Fibroblast of skin of abdomen (primary cell): ENCODE measurements at places on chromosomes 4 and X.
A peak's percentile ranks its signal among the peaks of the same experiment; 100 is the strongest.

DNA sequence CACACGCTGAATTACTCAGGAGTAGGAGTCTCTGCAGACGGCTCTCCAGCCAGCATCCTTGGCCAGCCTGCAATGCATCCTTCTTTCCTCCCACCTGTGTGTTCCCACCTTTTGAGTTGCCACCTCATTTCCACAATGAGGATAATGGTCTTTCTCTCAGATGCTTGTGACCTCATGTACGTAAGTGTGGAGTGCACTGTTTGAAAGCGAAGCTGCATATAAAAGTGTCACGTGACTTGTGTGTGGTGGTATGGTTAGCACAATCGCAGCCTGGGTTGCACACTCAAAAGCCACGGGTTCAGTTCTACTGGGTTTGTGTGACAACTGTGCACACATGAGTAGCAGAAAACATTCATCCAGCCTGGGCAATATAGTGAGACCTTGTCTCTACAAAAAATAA is 12.0 kb upstream of the MFAP3L start:
- no peak for DNase-seq

DNA sequence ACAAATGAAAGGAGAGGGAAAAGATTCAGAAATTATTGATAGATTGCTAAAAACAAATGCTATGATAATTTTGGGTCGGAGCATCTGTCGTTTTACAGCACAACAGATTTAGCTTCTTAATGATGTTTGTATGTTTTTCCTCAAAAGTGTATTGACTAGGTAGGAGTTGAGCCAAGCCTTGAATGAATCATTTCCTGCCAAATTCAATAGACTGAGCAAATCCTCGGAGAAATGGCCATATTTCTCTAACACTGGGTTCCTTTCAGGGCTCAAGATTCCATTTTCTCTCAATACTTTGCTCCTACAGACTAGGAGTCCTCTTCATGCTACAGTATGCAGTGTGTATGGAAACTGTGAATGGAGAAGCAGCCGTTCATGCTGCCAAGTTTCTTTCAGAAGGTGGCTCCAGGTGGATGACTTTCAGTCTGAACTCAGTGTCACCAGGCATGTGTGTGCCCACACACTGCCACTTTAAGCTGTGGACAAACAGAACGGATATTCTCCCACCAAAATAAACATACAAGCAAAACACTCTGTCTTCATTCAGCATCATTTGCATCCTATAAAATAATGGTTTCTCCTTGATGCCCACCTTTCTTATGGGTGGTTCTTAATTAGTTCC is 146.0 kb downstream of the TBL1X start:
- peak; percentile 9 for DNase-seq

- peak; percentile 62 for DNase-seq
Observed at GRCh38 chr4:43277003-43277402, 384.5 kb downstream of the GRXCR1 start.

- no peak for DNase-seq
Observed at GRCh38 chrX:16103625-16104024, 19.7 kb upstream of the GRPR start.

- no peak for DNase-seq
Observed at GRCh38 chrX:10395179-10395578, 225.2 kb downstream of the MID1 start.

GRCh38 chr4:156778606-156779005 is 193.0 kb downstream of the PDGFC start:
- peak; percentile 69 for DNase-seq

DNA sequence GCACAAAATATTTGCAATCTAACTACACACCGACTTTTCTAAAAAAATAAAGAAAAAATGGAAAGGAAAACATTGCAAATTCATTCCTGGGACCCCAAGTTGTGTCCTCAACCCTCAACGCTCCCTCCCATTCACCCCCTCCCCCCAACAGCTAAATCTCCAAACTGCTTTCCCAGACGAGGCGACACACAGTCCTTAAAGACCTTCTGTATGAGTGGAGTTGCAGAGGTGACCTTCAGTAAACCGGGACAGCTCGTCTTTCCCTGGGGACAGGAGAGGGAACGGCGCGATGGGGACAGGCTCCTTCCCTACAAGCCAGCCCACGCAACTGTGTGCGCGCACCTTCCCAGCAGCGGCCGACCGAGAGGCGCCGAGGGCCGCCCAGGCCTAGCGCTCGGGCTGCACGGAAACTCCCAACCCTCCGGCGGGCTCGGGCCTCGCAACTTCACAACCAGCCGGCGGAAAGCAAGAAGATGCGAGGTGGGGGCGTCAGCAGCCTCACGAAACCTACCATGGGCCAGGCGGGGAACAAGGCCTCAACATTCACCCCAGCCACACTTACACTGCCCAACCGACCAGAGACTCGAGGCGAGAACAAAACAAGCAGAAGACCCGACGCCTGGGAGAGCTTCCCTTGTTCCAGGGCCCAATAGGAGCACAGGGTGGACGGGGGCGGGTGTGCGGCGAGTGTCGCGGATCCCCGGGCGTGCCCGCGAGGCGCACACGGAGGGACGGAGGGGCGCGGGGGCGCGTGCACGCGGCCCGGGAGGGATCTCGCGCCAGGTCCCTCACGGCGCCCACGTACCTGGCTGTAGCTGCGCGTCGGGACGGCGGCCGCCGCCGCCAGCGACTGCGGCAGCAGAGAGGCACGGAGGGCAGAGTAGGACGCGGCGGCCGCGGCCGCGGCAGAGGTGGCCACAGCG is 763 bp downstream of the GRSF1 start:
- peak; percentile 50 for DNase-seq

DNA sequence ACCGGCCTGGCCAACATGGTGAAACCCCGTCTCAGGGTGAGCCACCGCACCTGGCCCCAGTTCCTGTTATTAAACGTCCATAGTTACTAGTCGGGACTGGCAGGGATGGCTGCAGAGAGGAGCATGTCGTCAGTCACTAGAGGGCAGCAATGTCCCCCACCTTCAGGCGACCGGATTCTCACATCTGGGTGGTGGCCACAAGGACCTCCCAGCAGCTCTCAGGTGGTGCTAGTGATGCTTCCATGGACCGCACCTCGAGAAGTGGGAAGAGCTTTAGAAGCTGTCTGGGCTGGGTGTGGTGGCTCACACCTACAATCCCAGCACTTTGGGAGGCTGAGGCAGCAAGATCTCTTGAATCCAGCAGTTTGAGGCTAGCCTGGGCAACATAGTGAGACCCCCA is 13.3 kb upstream of the IL3RA start:
- DNase-seq: no peak

DNA sequence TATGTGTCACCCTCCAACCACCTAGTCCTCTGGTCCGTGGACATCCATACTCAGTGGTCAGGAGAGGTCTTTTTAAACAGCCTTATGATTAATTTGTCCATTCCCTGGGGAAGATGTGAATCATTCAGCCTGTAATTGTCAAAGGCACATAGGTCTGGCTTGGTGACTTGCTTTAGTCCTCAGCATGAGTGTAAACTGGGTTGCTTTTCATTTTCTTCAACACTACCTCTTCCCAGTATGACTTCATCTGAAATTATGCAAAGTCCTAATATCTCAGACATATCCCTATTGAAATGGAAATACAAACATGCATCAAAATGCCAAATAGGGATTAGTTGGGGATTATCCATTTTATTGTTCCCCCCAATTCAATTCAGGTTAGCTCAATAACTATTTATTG is 208.3 kb upstream of the AMOT start:
- no peak for DNase-seq
